IMR-90 (cell line): ENCODE measurements at places on chromosomes 2 and 18. TPM values are rescaled to one million over a fixed set of nuclear protein-coding genes. Genes with fewer than 3 reads are reported as not detected.
A peak's percentile ranks its signal among the peaks of the same experiment; 100 is the strongest.

HDLBP gene
- total RNA-seq, result 1,093 and 1,165 TPM in 2 replicates

CWC22 gene
- 17.9 and 21.1 TPM in 2 replicates for total RNA-seq

SLC8A1 gene
- 57.0 and 86.1 TPM in 2 replicates for total RNA-seq

CYBRD1 gene
- 103 and 119 TPM in 2 replicates for total RNA-seq

GRCh38 chr2:96985181-96985945 is 1.0 kb downstream of the FAM178B start:
- no peak for DNase-seq

DNA sequence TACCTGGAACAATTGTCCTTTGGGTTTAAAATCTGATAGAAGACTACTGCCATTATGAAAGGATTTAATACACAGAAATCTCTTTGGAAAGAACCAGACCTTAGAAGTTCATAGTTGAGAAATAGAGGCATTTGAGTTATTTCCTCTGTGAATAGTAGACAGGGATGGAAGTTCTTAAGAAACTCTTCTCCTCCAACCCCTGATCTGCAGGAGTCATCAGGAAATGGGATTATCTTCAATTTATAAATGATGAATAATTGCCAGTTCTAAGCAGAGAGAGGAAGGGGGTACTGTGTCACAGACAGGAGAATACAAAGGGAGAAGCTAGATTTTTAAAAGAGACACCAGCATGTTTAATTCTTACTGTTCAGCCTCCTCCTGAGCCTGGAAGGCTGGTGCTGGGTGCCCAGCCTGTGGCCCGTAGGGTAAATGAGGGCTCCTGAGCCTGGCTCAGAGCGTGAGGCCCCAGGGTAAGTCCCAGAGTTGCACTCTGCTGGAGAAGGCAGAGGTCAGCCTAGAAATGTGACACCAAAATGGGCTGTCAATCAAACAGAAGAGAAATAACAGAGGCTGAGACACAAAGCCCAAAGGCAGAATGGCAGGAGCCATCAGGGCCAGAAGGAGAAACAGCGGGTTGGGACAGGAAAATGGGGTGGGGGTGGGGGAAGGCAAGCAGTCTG is 58.2 kb upstream of the PKDCC start:
- peak; percentile 9 for DNase-seq

DNA sequence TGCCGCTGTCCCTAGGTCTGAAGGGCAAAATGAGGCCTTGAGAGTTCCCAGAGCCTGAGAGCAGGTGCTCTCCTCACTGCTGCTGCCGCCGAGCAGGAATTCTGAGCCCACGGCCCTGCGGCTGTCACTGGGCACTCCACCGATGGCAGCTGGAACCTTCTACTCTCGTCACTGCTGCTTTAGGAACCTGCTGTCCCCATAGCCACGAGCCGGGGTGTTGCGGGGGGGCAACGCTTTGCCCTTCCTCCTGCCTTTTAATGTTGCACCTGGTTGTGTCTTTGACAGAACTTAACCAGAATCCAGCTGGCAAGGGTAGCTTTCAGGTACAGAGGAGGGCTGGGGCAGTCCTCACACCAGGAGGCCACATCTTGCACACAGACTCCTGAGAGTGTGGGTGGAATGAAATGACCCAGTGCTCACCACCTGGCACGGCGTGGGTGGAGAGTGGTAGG is 32.3 kb downstream of the NCK2 start:
- DNase-seq, result no peak

GRCh38 chr2:207223051-207223450 is 57.3 kb upstream of the KLF7 start:
- DNase-seq, result peak; percentile 87

SGPP2 gene
- not detected in 2 replicates for total RNA-seq

CXCR1 gene
- not detected in 2 replicates for total RNA-seq

DNA sequence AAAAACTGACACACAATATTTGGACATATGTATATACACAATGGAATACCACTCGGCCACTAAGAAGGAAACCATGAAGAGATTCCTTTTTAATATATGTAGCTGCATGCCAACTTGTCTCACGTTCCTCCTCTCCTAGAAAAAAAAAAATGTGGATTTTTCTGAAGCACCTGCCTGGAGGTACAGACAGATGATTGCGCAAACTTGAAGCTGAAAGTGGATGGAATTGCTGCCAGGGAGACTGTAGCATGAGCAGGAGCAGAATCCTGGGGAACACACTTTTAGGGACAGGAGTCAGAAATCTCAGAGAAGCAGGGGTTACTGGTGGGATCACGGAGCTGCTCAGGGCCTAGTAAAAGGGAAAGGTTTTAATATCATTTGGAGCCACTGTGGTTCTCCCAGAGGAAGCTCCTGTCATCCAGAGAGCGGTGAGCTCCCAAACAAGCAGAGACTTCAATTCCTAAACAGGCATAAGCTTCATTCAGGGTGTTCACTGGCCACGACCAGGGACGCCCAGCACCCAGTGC is 640 bp upstream of the SPR start:
- DNase-seq, result no peak

FAM124B gene
- total RNA-seq, result not detected in 2 replicates

- peak; percentile 79 for DNase-seq
Observed at GRCh38 chr2:85649201-85650190, 18.5 kb downstream of the SFTPB start.

IL36G gene
- total RNA-seq, result not detected in 2 replicates

REG1A gene
- not detected in 2 replicates for total RNA-seq

- DNase-seq, result peak; percentile 71
Observed at GRCh38 chr2:188937228-188938220, 36.6 kb upstream of the COL3A1 start.

GRCh38 chr2:207333599-207334300 is 168.0 kb upstream of the KLF7 start:
- DNase-seq, result peak; percentile 44

DNA sequence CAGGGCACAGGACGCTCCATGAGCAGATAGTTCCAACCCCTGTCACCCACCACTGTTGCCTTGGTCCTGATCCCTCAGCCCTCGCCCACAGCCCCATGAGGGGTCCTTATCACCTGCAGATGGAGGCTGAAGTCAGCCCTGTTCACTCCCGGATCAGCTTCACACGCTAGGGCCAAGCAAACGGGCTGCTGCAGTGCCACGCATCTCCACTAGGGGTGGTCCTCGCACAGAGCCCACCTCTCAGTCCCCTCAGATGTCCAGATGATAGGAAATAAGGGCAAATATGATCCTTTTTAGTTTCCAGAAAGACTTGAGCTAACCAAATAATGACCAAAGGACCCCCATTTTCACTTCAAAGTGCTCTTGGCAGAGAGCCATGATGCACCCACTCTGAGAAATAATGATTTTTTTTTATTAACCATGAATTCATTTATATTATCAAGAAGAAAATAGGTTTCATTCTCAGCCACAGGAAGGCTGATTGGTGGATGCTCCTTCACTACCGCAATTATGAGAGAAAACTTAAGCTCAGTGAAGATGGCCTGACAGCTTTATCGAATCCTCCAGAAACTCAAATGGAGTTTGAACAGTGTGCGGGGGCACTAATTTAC is 71.9 kb upstream of the KLHL29 start:
- DNase-seq, result no peak

RESP18 gene
- total RNA-seq, result not detected in 2 replicates

GRCh38 chr18:58405107-58405898 is 223.6 kb downstream of the ALPK2 start:
- DNase-seq, result no peak

PSMA8 gene
- not detected in 2 replicates for total RNA-seq

NRP2 gene
- total RNA-seq, result 43.3 and 46.4 TPM in 2 replicates

ZNF804A gene
- 2.2 and 3.3 TPM in 2 replicates for total RNA-seq

- no peak for DNase-seq
Observed at GRCh38 chr2:185876234-185876633, 137.6 kb downstream of the FSIP2 start.

KCNE4 gene
- total RNA-seq, result 6.6 and 8.3 TPM in 2 replicates
